Esophagus squamous epithelium (tissue), 5 donors: ENCODE measurements at places on chromosomes 6 and 20.

DNA sequence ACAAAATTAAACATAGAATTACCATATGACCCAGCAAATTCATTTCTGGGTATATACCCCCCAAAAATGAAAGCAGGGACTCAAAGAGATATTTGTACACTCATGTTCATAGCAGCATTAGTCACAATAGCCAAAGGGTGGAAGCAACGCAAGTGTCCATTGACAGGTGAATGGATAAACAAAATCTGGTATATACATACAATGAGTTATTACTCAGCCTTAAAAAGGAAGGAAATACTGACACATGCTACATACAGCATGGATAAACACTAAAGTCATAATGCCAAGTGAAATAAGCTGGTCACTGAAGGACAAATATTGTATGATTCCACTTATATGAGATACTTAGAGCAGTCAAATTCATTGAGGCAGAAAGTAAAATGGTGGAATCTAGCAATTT, 5.3 kb upstream of the STX11 start:
- no peak for DNase-seq

GRCh38 chr20:33064572-33065287, 11.0 kb downstream of the BPIFB3 start:
- DNase-seq = no peak

- DNase-seq = no peak
Measured at GRCh38 chr6:44615621-44616020, 228.1 kb downstream of the CDC5L start.

DNA sequence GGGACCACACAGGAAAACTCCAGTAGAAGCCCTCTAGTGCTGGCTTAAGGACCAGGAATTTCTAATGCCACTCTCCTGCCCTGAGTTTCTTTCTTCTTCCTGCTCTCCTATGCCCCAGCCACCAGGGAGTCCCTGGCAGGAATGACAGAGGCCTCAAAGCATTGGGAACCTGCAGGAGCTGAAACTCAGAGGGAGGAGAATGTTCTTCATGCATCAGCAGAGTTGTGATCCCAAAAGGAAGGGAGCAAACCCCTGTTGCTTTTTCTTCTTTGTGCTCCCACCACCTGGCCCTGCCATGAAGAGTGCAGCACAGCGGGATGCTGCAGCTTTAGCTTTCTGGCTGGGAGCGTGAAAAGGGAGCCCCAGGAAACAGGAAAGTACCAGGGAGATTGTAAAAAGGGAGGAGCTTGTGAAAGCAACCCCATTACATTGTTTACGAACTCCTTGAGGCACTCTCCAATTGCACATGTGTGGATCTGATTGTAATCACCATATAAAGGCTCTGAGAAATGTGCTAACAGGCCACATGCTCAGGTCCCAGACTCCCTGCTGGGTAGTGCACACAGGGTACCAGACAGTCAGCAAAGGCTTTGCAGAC, 34.7 kb upstream of the FKBP1A start:
- no peak for DNase-seq

GRCh38 chr20:17841751-17842215, 126.8 kb downstream of the SNX5 start:
- no peak for DNase-seq

- DNase-seq = no peak
Measured at GRCh38 chr6:72132851-72133250, 246.5 kb downstream of the RIMS1 start.

- DNase-seq = no peak
Measured at GRCh38 chr20:63703471-63703975, 4.3 kb downstream of the ARFRP1 start.

DNA sequence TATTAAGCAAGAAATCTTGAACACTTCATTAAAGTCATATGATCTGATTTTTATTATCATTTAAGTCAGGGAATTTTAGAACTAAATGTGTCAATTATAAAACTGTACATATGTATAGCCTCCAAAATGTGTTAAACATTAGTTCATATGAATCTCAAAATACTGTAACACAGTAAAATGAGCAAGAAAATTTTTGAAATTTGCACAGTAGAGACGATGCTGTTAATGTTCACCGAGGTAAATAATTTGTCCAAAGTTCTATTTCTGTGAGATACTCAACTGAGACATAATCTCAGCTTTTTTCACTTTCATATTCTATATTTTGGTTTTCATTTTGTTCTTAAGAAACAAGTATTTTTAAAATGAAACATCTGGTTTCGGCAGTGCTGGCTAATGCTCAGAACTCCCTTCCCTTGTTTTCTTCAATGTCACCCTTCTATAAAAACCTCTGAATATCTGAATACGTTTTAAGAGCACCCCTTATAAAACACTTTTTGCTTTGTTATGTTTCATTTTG, 353.1 kb downstream of the LAMA2 start:
- no peak for DNase-seq

- DNase-seq = no peak
Measured at GRCh38 chr20:59412875-59413284, 112.5 kb downstream of the EDN3 start.

DNA sequence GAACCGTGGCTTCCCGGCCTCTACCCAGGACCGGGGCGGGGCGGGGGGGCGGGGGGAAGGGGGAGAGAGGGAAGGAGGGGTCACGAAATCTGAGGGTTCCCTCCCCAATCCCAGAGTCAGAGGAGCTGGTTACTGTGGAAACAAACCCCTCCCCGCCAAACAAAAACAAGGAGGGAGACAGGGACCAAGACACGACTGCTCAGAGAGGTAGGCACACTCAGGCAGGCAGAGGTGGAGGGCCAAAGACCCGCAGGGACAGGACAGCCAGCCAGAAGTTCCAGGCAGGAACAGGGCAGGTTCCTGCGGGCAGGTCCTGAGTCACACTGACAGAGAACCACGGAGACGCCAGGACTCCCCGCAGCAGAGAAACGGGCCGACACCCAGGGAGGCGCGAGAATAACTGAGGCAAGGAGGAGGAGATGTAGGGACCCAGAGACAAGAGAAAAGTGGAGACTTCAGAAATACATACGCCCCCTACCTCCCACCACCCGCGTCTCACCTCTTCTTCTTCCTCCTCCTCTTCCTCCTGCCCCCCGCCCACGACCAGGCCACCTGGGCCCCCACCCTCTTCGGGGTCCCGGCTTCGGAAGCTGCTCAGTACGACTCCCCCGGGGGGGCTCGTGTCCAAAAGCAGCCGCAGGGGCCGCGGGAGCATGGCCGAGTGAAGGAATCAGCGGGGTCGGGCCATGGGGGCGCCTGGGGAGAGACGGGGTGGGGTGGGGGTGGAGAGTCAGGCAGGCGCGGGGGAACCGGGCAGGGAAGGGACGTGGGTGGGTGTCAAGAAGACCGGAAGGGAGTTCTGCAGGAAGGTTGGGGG, 578 bp downstream of the RGL2 start:
- DNase-seq = no peak

GRCh38 chr6:149896491-149896890, 1.4 kb downstream of the RAET1E start:
- DNase-seq = no peak

DNA sequence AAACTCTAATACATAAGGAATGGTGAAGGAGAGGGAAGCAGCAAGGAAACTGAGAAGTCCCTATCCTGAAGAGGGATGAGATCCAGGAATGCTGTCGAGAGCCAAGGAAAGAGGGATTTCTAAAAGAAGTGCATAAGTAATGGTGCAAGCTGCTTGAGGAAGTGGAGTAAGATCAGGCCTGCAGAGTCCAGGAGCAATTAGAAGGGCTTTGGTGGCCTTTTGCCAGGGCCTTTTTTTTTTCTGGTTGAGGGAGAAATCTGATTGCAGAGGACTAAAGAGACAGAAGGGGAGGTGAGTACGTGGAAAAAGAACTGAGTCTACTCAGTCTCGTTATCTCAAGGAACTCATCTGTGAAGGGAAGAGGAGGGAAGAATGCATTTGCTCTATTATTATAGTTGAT, 396.2 kb downstream of the UTRN start:
- no peak for DNase-seq

DNA sequence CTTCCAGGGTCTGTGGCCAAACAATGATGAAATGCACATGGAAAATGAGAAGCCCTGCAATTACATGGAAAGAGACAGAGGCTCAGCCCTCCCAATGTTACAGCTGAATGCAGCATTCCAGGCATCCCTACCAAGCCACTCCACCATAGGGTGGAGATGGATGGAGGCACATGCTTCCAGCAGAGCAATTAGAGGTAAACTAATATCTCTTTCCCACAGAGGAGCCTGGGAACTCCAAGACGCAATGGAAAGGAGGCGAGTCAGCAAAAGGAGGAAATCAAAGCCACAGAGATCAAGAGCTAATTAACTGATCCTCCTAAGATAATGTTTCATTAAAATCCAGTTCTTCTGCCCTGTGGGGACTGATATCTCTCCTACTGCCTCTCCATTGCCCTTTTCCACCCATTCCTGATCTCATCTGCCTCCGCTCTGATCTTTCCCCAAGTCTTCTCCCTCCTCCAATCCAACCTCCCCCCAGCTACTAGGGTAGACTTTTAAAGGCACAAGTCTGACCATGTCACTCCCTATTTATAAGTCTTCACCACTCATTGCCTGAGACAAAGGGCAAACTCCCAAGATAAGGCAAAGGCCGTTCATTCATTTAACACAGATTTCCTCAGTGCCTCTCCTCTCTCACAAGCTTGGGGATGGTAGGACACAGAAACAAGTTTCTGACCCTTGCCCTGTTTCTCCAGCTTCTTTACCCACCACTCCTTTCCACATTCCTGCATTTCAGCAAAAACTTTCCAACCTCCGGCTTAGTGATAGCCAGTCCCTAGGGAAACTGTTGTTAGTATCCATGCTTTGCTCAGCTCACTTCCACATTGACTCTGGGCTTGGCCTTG, 14.3 kb upstream of the KCNB1 start:
- DNase-seq = no peak

DNA sequence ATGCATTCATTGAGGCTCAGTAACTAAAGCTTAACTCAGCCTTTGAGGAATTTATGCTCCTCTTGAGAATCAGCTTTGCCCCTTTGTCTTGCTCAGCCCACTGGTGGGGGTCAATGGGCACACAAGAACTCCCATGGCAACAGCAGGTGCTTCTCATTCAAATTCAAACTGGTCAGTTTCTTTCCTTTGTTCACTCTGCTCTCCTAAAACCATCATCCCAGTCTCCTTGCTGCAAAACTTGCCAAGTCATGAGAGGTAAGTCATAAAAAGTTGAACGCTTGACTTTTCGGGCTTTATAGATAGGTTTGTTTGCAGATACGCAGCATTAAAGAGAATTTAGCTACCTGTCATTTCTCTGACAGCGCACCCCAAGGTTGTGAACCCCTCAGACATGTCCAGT, 146.8 kb downstream of the TFAP2A start:
- DNase-seq = no peak

DNA sequence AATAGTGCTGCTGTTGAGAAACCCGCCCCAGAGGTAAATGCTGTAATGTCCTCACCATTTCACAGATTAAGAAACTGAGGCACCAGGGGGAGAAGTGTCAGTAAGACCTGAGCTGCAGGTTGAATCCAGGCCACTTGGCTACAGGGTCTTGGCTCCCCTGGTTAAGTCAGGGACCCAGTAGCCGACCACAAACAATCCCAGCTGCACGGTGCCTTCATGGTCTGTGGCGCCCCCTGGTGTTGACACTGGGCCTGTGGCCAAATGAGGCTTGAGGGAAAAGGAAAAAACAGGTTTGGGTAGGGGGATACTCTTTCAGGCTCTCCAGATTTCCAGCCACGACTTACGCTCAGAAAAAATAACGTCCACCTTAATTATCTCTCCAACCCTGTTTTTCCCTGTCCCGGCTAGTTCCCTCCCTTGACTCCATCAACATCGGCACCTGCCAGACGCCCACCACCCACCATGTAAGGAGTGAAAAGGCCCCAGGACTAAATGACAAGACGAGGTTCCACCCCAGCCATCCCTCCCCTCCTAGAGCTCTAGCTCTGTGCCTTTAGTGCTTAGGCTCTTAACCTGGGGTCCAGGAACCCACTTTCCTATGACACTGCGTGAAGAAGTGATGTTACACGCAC, 47.7 kb upstream of the POLR1H start:
- DNase-seq = no peak

GRCh38 chr6:19380293-19380692, 456.9 kb upstream of the ID4 start:
- no peak for DNase-seq

DNA sequence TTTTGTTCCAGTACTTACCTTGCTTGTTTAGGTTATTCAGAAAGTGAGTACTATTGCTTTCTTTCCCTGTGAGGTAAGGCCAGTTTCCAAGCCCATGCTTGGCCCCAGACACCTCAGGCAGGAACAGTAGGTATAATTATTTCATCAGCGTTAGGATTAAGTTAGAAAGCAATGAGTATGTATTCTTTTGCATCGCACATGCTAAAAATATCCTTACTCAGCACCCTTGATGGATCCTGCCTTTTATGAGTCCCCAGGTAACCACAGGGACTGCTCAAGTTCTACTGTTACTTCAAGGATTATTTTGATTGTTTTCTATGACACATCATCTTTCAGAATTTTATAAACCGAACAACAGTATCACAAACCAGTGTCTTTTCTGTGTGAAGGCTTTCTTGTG, 128.9 kb downstream of the FARS2 start:
- DNase-seq = no peak

DNA sequence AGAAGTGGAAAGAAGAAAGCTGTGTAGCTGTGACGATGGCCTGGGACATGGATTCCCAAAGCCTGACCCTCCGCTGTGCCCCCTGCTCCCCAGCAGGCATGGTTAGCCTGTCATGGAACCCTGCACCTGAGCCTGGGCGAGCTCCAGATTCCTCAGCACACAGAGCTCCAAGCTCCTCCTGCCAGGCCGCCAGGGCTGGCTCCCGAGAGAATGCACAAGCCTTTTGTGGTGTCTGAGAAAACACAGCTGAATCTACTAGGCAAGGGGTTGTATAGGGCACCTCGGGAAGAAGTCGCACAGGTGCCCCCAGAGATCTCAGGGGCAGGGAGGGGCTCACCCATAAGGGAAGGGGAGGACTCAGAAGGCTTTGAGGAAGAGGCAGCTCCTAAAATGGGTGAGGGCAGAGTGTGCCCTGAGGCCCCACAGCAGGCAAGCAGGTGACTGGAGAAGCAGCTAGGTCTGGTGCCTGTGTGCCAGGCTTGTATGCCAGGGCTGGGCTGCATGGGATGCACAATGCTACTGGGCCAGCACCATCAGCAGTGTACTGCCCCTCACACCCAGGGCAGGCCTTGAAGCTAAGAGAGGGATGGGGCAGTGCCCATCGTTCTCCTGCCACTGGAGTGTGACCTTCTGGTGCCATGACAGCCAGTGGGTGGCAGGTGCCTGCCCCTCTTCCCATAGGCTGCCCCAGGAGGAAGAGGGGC, 64.3 kb upstream of the CD93 start:
- DNase-seq = no peak

- DNase-seq = no peak
Measured at GRCh38 chr6:152573762-152574161, 63.4 kb downstream of the SYNE1 start.

DNA sequence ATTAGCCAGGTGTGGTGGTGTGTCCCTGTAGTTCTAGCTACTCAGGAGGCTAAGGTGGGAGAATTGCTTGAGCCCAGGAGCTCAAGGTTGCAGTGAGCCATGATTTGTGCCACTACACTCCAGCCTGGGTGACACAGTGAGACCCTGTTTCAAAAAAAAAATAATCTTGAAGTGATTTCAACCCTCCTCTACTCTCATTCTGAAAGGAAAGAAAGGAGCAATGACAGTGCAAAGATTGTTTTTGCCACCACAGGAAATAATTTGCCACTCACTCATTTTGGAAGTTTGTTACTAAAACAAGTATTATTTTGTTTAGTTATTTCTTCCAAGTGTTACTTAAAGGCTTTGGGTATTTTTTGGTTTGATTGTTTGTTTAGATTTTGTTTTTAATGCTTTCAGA, 45.6 kb downstream of the BLTP3A start:
- no peak for DNase-seq
